ENCODE measurements at places on chromosomes 6 and 20.

GRCh38 chr6:113654396-113654795 is 202.7 kb upstream of the MARCKS start:
- no peaks in the 10 kb centered on the region for H3K36me3 ChIP-seq
- peaks cover 40% of the 10 kb centered on the region for H3K4me1 ChIP-seq
- DNase-seq = no peak

GRCh38 chr6:34834789-34835518 is 43.1 kb downstream of the BLTP3A start:
- DNase-seq = no peak
- peak overlapping the region; percentile 59 for H3K27ac ChIP-seq
- no peaks in the 10 kb centered on the region for H3K4me1 ChIP-seq

- H3K27ac ChIP-seq = no peak overlapping the region
- H3K27me3 ChIP-seq = no peaks in the 10 kb centered on the region
- peaks cover 49% of the 10 kb centered on the region for H3K4me1 ChIP-seq
- H3K4me3 ChIP-seq = peak overlapping the region; percentile 16
- no peak for DNase-seq
Measured at GRCh38 chr6:21101694-21102093, 491.9 kb upstream of the SOX4 start.

GRCh38 chr6:34982424-34982852 is 93.4 kb downstream of the ANKS1A start:
- DNase-seq = no peak
- H3K4me3 ChIP-seq = no peak overlapping the region
- H3K27me3 ChIP-seq = no peaks in the 10 kb centered on the region
- H3K27ac ChIP-seq = no peak overlapping the region
- no peaks in the 10 kb centered on the region for H3K4me1 ChIP-seq
- peaks cover 16% of the 10 kb centered on the region for H3K36me3 ChIP-seq

DNA sequence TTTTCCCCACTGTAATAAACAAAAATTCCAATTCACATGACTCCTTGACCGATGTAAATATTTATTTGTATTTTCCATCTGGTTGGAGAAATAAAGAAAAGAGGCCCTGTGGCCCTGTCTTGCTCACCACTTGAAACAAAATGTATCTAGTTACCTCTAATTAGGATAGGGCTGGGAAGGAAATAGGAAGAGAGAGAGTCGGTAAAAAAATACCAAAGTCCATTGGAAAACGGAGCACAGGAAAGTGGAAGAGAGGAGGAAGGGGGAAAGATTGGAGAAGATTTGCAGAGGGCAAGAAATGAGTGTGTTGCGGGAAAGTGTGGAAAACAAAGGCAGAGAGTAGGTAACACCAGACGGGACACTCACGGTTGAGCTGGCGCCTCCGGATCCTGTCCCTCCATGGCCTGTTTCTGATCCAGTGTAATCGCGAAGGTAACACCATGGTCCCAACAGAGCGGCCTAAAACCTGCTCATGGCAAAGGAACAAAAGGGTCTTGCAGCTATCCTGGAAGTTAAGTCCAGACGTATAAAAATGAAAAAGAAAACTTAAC is 105.8 kb upstream of the RIPOR2 start:
- peaks cover 48% of the 10 kb centered on the region for H3K4me1 ChIP-seq
- peak overlapping the region; percentile 93 for H3K27ac ChIP-seq
- no peak for DNase-seq
- H3K36me3 ChIP-seq = no peaks in the 10 kb centered on the region
- peak overlapping the region; percentile 86 for H3K4me3 ChIP-seq

DNA sequence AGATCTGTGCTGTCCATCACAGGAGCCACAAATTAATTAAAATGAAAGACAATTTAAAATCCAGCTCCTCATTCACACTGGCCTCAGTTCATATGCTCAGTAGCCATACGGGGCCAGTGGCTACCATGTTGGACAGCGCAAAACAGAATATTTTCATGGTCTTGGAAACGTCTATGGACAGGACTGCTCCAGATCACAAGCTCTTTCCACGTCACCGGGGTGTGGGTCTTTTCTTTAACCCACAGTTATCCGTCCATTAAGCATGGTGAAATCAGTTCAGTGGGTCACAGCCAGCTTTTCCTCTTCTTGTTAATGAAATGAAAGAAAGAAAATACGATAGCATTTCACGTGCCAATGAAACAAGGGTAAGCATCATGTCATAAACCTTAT is 24.1 kb downstream of the GFOD1 start:
- DNase-seq = no peak
- no peaks in the 10 kb centered on the region for H3K27me3 ChIP-seq
- peaks cover 66% of the 10 kb centered on the region for H3K4me1 ChIP-seq
- H3K4me3 ChIP-seq = no peak overlapping the region
- peaks cover under 1% of the 10 kb centered on the region for H3K36me3 ChIP-seq

- peaks cover 15% of the 10 kb centered on the region for H3K36me3 ChIP-seq
- no peaks in the 10 kb centered on the region for H3K27me3 ChIP-seq
- peak overlapping the region; percentile 70 for H3K27ac ChIP-seq
- no peak for DNase-seq
Measured at GRCh38 chr20:16273812-16274555, 299.3 kb downstream of the KIF16B start.

GRCh38 chr6:167093922-167094432 is 28.9 kb upstream of the CCR6 start:
- H3K36me3 ChIP-seq = no peaks in the 10 kb centered on the region
- H3K27me3 ChIP-seq = no peaks in the 10 kb centered on the region

DNA sequence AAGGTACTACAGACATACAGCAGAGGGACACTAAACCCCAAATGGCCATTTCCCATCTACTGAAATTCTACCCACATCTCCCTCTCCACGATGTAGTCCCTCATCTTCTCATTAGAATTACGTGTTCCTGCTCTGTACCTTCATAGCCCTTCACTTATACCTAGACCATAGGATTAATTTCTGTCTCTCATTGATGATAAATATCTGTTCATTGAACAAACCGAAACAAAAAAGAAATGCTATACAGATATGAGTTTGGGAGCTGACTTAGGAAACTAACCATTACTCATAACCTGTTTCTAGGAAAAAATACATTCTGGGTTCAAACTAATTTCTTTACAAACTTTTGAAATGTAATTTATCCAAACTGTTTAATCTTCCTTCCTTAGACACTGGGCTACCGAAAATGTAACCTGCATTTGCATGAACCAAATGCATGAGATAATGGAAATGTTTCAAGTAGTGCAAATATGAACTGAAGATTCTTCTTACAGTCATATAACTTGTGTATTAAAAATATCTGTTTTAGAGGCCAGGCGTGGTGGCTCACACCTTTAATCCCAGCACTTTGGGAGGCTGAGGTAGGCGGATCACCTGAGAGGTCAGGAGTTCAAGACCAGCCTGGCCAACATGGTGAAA is 85.3 kb downstream of the GJA10 start:
- peaks cover 15% of the 10 kb centered on the region for H3K36me3 ChIP-seq
- no peak for DNase-seq
- H3K27me3 ChIP-seq = no peaks in the 10 kb centered on the region
- no peak overlapping the region for H3K4me3 ChIP-seq
- peak overlapping the region; percentile 33 for H3K27ac ChIP-seq

DNA sequence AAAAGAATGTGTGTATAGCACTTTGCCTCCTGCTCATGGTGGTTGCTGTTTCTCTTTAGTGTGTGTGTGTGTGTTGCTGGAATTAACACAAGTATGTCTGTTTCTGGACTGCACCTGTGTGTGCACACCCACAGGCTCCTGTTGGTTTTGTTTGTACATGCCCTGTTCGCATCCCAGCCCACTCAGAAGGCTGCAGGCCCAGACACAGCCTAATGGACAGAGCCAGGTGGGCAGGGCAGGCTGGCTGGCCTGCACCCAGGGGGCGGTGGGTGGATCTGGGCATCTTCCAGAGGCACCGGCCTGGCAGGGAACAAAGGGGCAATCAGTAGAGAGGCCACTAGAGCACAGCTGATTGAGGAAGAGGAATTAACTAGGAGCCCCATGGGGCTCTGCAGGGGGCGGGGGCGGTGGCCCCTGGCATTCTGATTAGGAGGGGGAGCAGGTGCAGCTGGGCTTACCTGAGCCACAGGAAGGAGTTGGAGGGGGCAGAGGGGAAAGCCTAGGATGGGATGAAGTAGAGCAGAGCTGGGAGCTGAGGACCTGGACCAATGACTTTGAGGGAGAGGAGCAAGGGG is 21.9 kb downstream of the CD40 start:
- no peak overlapping the region for H3K27ac ChIP-seq

- H3K4me3 ChIP-seq = no peak overlapping the region
- no peak overlapping the region for H3K27ac ChIP-seq
- peaks cover 6% of the 10 kb centered on the region for H3K4me1 ChIP-seq
Measured at GRCh38 chr20:58708246-58708931, 15.8 kb downstream of the NPEPL1 start.

DNA sequence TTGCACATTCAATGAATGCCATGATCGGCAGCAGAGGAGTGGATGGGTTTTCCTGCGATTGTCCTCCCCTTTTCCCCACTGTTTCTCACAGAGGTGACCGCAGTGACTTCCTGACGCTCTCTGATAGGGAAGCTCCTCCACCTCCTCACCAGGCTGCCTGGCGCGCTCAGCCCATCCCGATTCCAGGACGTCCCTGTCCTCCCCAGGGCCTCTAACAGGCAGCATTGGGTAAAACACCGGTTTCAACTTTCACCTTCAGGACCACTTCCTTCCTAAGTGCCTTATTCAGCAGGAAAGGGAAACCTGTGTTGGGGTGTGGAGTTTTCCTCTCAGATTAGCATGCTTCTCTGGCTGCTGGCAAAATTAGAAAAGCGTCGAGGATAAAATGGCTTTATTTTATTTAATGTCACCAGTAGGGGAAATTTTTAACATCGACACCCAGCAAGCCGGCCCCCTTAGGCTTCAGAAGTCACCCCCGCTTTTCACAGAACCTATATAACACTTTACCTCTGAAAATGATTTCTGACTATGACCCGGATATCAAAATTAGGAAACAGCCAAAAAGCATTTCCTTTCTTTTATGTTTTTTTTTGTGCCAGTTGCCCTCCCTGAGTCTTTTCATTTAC is 570.4 kb upstream of the GJE1 start:
- peaks cover 12% of the 10 kb centered on the region for H3K4me1 ChIP-seq
- no peak for DNase-seq
- H3K27ac ChIP-seq = peak overlapping the region; percentile 96
- H3K4me3 ChIP-seq = peak overlapping the region; percentile 75

DNA sequence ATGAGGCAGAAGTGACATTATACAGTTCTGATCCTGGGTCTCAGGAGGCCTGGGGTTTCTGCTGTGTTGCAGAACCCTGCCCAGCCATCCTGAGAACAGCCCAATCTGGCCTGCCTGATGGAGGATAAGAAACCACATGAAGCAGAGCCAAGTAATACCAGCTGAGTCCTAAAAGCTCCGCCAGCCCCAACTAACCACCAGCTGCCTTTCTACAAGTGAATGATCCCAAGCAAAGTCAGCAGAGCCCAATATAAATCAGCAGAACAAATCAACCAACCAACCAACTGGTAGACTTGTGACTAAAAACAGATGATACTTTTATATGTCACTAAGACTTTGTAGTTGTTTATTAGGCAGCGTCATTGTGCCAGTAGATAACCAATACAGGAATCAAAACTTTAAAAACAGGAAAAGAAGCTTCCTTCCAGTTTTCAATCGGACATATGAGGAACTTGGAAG is 52.1 kb downstream of the SNX5 start:
- H3K4me3 ChIP-seq = no peak overlapping the region
- H3K36me3 ChIP-seq = no peaks in the 10 kb centered on the region
- H3K27me3 ChIP-seq = peaks cover 19% of the 10 kb centered on the region
- no peak overlapping the region for H3K27ac ChIP-seq
- no peaks in the 10 kb centered on the region for H3K4me1 ChIP-seq

- peaks cover 27% of the 10 kb centered on the region for H3K36me3 ChIP-seq
- H3K4me1 ChIP-seq = no peaks in the 10 kb centered on the region
- no peak overlapping the region for H3K27ac ChIP-seq
- DNase-seq = no peak
- H3K27me3 ChIP-seq = no peaks in the 10 kb centered on the region
- H3K4me3 ChIP-seq = no peak overlapping the region
Measured at GRCh38 chr6:17144016-17144415, 42.2 kb downstream of the STMND1 start.

GRCh38 chr6:158185729-158186456 is 17.7 kb downstream of the GTF2H5 start:
- H3K4me3 ChIP-seq = no peak overlapping the region
- no peak for DNase-seq
- peaks cover 14% of the 10 kb centered on the region for H3K36me3 ChIP-seq

GRCh38 chr20:41480054-41480770 is 113.6 kb upstream of the EMILIN3 start:
- no peak overlapping the region for H3K27ac ChIP-seq
- DNase-seq = no peak
- peaks cover 13% of the 10 kb centered on the region for H3K4me1 ChIP-seq
- peaks cover 37% of the 10 kb centered on the region for H3K36me3 ChIP-seq
- H3K4me3 ChIP-seq = no peak overlapping the region

GRCh38 chr6:452301-453067 is 60.9 kb downstream of the IRF4 start:
- DNase-seq = no peak
- H3K4me3 ChIP-seq = no peak overlapping the region
- H3K27me3 ChIP-seq = no peaks in the 10 kb centered on the region
- H3K4me1 ChIP-seq = peaks cover 5% of the 10 kb centered on the region
- no peaks in the 10 kb centered on the region for H3K36me3 ChIP-seq
- no peak overlapping the region for H3K27ac ChIP-seq

DNA sequence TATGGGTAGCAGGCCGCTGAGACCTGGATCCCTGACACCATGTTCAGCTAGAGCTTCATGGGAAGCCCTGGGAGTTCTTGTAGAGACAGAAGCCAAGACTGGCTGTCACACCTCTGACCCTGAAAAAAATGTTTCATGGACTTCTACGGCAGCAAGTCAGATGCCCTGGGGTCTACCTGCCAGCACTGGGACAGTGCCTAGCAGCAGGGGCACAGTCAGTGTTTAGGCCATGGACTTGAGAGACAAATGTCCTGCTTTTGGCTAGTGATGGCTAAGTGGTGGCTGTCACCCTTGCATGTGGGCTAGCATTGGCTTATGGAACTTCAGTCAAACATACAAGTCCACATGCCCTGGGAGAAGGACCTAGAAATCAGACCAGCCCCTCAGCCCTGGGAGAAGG is 41.3 kb upstream of the SSTR4 start:
- DNase-seq = no peak
- H3K4me1 ChIP-seq = no peaks in the 10 kb centered on the region
- H3K27ac ChIP-seq = no peak overlapping the region
- H3K4me3 ChIP-seq = no peak overlapping the region

- H3K36me3 ChIP-seq = no peaks in the 10 kb centered on the region
- no peak for DNase-seq
- no peak overlapping the region for H3K27ac ChIP-seq
- H3K27me3 ChIP-seq = peaks cover 25% of the 10 kb centered on the region
- peaks cover 28% of the 10 kb centered on the region for H3K4me1 ChIP-seq
Measured at GRCh38 chr20:63854069-63854765, 7.1 kb upstream of the ABHD16B start.

GRCh38 chr6:100257793-100258395 is 206.8 kb downstream of the SIM1 start:
- no peak for DNase-seq
- H3K27me3 ChIP-seq = no peaks in the 10 kb centered on the region
- H3K4me3 ChIP-seq = no peak overlapping the region
- H3K27ac ChIP-seq = no peak overlapping the region

DNA sequence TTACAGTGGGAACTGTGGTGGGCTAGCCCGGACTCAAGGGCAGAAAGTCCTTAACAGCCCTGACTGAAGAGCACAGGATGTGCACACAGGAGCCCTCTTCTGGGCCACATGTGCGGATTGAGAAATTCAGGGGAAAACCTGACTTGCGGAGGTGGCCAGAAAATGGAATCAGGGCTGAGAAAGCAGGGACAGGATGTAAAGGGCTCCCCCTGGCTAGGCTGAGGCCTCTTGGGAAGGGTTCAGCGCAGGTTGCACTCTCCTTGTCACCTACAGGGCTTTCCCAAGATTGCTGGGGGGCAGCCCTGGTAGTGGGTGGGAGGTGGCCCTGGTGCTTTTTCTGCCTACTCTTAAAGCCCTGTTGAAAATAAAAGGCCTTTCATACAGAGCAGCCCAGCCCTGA is 251.2 kb downstream of the SLC24A3 start:
- H3K27me3 ChIP-seq = peaks cover 10% of the 10 kb centered on the region

Measured in naive B cell (primary cell).